ENCODE measurements at places on chromosomes 12 and 14.

- no peak for DNase-seq
Observed at GRCh38 chr14:32211068-32211404, 8.0 kb upstream of the RNU6-8 start.

DNA sequence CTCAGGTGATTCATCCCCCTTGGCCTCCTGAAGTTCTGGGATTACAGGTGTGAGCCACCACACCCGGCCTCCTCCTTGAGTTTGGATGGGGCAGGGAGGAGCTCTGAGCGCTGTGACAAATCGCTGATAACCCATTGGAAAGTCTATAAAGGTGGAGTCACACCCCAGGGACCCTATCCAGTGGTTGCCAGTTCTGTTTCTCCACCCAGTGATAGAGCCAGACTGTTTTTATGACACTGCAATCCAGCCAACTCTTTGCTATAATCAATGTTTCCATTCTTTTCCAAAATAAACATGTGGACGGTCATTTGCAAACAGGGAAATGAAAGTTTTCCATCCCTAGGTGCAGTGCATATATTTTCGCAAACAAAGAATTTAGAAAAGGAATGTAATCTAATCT lies 142.0 kb upstream of the PELI2 start:
- no peak for DNase-seq

- DNase-seq: no peak
Observed at GRCh38 chr14:67784244-67784823, 32.1 kb downstream of the ZFYVE26 start.

DNA sequence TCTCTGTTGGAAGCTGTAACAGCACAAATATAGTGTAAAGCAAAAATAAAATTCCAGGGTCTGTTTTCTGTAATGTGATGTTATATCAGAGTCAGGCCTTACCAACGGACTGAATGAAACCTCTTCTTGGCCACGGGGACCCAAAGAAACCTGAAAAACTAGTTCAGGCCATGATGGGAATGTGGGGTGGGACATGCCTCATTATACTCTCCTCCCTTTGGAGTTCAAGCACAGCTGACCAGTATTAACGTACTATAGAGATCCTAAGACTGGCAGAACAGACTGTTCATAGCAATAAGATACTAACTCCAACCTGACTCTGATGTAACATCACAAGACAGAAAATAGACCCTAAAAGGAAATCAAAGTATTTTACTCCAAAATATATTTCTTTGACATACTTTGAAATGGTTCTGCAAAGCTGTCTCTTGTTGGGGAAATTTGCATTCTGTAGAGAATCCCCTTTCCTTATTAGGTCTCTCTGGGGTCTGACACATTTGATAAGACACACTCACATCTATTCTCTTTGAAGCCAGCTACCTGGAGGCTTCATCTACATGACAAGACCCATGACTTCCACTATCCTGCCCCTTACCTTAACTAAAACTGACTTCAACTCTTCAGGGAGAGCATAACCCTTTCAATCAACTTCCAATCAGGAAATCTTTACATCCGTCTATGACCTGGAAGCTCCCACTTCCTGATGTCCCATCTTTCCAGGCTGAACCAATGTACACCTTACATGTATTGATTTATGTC lies 444.6 kb downstream of the SOX5 start:
- no peak for DNase-seq

- DNase-seq: peak; percentile 78
Observed at GRCh38 chr12:5432011-5432400, at the start of gene NTF3. Gene NTF3, plus strand, starts transcription at chr12:5432108. Its CDS starts 217 bp downstream, at chr12:5432325.

GRCh38 chr14:68714991-68715924 lies 77.6 kb downstream of the ZFP36L1 start:
- no peak for DNase-seq

GRCh38 chr14:52801014-52801712 lies 9.8 kb upstream of the GNPNAT1 start:
- DNase-seq: peak; percentile 2

- DNase-seq: no peak
Observed at GRCh38 chr14:75833326-75834020, 148.3 kb downstream of the TGFB3 start.

DNA sequence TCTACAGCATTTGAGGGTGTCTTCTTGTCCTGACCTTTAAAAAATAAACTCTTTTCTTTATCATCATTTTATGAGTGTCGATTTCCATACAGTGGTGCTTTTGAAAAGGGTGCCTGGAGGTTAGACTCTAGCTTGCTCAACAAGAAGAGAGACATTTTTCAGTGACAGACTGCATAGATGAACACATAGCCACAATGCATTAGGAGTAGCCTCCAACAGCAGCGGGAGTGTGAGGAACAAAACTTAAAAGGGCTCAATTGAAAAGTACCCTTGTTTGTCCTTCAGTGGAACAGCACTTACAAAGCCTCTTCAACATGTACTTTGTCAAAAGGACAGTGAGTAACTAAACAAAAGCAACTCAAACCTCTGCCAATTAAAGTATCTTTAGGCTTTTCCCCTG lies 119.3 kb downstream of the SOX5 start:
- DNase-seq: no peak

GRCh38 chr12:131832321-131833231 lies 4.4 kb downstream of the MMP17 start:
- no peak for DNase-seq

GRCh38 chr12:3231399-3231876 lies 154.3 kb downstream of the TSPAN9 start:
- DNase-seq: no peak

DNA sequence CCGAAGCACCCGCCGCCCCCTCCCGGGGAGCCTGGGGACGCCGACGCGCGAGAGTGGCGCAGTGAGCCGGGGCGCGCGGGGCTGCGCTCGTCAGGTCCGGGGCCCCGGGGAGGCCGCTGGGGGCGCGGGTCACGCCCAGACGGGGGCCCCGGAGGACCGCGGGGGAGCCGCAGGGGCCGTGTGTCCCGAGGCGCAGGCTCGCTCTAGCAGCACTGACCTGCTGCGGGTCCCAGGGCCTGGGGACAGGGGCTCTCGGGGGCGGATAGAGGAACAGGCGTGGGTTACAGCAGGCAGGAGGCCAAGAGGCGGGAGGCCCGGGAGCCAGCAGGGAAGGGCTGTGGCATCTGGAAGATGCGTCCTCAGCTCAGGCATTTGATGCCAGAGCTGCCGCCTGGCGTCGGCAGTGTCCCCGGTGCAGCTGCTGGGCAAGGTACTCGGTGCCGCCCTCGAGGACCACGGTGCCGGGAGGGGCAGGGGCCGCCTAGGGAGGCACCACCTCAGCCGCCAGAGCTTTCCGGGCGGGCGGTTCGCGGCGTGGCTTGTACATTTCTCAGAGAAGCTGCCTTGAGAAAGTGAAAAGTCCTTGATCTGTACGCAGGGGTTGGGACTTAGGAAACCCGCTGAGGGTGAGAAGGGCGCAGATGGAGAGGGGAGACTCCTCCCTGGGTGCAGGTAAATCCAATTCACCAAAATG lies 1.2 kb downstream of the WNT5B start:
- DNase-seq: no peak

- DNase-seq: no peak
Observed at GRCh38 chr12:98741556-98742265, 96.6 kb downstream of the APAF1 start.

GRCh38 chr12:69916544-69917235 lies 91.7 kb downstream of the MYRFL start:
- DNase-seq: no peak

DNA sequence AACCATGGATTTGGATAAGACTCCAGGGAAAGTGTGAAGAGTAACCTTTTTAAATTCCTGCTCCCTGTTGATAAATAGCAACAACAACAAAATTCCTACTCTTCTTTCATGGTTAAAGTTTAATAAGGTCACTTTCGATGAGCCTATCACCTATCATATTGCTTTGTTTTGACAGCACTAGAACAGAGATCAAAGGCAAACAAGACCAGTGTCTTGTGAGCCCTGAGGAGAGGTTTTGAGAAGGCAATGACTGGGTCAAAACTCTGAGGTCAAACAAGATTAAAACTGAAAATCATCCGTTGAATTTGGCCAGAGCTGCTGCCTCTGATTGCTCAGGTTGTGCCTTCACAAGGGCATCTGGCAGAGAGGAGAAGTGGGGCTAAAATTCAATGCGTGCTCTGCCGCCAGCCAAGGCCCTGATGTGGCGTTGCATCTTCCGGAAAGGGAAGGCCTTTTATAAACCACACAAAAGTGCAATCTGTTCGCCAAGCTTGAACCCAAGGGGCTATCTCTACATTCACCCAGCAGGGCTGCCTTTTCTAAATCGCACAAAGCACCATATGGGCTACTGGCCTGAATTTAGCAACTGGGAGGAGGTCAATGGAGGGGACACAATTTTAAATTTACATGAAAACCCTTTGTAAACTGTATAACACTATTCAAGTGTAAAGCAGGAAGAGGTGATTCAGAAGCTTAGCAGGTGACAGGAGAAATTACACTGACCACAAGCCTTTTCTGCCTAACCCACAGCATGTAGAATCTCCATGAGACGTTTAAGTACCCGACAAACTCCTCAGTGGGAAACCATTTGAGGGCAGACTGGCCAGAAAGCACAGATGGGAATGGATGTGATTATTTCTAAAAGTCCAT lies 140.8 kb downstream of the DAD1 start:
- peak; percentile 28 for DNase-seq

DNA sequence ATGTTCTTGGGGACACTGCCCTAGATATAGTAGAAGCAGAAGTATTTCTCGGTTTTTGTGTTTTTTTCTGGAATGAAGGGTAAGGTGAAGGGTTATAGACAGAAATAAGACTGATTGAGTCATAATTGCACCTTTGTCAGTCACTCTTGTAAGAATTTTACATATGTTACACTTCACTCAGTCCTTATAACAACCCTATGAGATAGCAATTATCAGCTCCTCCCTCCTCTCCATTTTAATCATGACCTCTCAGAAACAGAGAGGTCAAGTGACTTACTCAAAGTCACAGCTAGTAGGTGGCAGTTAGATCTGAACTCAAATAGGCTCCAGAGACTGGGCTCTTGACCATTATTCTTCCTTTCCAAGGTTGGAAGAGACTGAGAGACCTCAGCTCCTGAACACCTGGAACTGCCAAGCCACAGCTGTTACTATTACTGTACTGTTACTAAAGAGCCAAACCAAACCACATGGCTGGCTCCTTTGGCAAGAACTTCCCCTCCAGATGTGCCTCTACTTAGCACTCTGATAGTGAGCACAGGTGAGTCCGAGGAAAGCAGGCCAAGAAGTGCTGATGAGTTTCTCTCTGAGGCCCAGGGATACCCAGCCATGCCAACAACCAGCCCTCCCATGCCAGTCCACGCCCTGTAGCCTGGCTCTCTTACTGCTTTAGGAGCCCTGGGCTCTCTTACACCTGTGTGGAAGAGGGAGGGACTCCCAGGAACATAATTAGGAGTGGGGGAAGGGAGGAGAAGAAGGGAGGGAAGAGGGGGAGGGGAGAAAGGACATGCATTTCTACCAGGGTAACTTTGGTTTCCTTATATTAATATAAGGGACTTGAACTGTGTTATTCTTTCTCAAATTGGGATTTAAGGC lies 121.3 kb downstream of the CRADD start:
- DNase-seq: no peak

- peak; percentile 43 for DNase-seq
Observed at GRCh38 chr12:46373301-46374296, 1.0 kb upstream of the SLC38A2 start.

DNA sequence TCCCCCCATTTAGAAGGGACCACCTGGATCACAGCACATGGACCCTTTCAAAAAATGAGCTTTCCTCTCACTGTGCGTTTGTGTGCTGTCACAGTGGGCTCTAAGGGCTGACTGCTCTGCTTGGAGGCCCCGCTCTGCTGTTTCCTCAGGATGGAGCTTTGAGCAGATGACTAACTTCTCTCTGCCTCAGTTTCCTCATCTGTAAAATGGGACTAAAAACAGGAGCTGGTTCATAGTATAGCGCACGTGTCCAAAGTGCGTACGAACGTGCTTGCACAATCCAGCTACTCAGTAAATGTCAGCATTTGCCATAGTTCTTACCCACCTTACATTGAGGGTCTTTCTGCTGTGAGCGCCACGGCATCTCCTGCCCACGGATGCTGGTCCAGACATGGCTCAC lies 12.7 kb upstream of the DNAH10 start:
- DNase-seq: no peak

GRCh38 chr12:30874455-30875321 lies 51.9 kb upstream of the TSPAN11 start:
- no peak for DNase-seq

- DNase-seq: peak; percentile 11
Observed at GRCh38 chr12:18467620-18468245, 206.4 kb downstream of the PIK3C2G start.

DNA sequence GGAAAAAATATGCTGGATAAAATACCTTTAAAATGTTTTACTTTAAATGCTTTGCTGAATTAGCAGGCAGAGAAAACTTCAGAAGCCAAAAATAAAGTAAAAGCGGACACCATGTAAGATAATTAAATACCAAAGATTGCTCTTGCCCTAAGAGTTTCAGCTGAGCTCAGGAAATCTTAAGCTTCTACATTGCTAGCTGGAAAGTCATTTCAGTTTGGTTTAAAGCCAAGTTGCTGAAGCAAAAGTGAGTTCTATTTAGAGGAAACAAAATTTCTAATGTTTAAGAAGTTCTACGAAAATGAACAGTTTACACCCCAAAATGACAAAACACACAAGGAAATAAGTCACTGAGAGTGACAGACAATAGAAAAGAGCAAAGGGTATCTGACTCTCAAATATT lies 310.0 kb downstream of the ADAMTS20 start:
- no peak for DNase-seq

DNA sequence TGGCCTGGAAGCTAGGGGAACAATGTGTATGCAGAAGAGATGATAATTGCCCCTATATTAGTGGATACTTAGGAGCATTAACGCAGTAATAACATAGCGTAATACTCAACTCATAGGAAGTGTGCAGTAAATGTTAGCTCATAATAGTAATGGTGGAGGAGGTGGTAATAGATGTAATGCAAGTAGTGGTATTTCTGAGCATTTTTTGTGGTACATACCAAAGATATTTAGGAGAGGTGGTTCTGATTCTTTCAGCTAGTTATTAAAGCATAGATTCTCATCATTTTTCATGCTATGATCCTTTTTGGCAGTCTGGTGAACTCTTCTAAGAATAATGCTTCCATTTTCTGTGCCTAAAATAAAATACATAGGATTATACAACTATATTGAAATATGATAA lies 233.1 kb downstream of the PTPRO start:
- no peak for DNase-seq

- no peak for DNase-seq
Observed at GRCh38 chr12:79143803-79144202, 279.2 kb downstream of the SYT1 start.

DNA sequence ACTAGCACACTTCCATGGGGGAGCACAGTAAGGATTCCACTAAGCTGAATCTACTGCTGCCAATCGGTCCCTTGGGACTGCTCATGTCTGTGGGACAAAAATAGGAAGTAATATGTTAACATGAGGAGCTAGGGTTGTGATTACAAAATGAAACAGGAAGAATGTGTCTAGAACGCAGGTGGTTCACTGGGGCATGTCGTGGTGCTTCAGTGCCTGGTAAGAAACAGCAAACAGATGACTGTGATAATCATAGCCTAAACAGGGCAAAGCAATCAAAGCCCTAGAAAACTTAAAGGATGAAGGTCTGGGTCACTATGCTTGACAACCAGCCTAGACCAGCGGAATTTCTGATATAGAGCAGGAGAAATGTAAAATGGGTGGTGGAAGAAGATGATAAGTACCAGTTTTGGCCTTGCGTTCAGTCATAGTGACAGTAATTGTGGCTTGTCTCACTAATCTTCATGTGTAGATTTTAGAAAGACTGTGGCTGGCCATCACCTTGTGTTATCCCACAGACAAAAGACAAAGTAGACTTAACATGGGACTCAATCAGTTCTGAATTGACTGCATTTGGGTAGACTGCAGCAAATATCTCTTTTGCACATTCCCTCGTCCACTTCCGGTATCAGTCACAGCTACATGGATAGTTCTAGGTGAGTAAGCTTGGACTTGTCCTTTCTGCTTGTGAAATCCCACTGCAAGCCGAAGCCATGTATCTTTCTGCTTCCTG lies 51.4 kb downstream of the WASHC3 start:
- peak; percentile 85 for DNase-seq

Data from NAMALWA (cell line).